ENCODE measurements at places on chromosomes 6 and 20.

GRCh38 chr6:109894181-109894580 lies 83.9 kb upstream of the GPR6 start:
- DNase-seq: no peak

GRCh38 chr6:41957117-41957516 lies 15.5 kb upstream of the CCND3 start:
- DNase-seq: no peak

- no peak for DNase-seq
Observed at GRCh38 chr6:27237089-27237803, 10.3 kb upstream of the PRSS16 start.

GRCh38 chr6:32882879-32883250 lies 28.9 kb downstream of the PSMB9 start:
- no peak for DNase-seq

- DNase-seq: no peak
Observed at GRCh38 chr20:36125097-36125496, 29.4 kb upstream of the EPB41L1 start.

DNA sequence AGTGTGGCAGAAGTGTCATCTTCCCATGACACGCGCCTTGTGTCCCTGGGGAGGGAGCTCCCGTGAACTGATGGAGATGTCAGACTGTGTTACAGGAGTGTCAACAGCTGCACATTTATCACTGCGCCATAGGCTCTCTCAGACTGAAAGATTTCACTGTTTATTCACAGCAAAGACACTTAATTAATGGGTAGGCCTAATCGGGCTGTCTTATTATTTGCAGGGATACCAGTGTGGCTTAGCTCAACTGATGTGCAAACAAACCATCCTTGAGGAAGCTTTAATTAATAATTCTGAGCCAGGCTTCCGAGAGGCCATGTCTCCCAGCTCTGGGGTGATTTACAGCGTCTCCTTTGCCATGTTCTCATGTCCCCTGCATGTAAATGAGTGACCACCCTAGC lies 771.0 kb downstream of the QKI start:
- no peak for DNase-seq

DNA sequence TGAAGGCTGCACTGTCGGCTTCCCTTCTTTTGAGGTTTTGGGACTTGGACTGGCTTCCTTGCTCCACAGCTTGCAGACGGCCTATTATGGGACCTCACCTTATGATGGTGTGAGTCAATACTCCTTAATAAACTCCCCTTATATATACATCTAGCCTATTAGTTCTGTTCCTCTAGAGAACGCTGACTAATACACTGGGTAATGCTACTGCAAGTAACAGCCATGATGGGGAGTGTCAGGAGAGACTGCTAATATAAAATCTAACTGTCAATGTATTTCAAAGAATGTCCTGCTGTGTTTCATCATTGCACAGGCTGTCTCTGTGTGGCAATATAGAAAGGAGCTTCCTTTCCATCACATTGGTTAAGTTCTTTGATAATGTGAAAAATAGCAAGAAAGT lies 57.7 kb upstream of the UST start:
- no peak for DNase-seq

DNA sequence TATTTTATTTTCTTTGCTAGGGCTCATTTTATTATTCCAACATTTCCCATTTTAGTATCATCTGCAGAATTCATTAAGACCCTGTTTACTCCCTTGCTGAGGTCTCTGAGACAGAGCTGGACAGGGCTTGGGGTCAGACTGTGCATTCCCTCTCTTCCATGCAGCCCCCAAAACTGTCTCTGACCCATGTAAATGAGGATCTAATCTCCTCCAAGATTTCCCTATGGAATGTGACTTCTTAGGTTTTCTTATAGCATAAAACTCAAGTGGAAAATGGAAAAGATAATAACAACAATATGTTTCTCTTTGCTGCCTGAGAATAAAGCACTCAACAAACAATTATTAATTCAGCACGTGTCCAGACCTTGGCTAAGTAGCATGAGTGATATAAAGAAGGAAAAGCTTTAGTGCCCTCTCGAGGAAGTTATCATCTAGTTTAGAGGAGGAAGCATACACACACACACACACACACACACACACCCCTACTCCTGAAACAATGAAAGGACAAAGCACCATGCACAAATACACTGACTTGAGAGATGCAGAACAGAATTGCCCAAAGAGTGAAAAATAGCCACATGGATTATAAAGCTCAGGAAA lies 815.5 kb downstream of the BCKDHB start:
- no peak for DNase-seq

DNA sequence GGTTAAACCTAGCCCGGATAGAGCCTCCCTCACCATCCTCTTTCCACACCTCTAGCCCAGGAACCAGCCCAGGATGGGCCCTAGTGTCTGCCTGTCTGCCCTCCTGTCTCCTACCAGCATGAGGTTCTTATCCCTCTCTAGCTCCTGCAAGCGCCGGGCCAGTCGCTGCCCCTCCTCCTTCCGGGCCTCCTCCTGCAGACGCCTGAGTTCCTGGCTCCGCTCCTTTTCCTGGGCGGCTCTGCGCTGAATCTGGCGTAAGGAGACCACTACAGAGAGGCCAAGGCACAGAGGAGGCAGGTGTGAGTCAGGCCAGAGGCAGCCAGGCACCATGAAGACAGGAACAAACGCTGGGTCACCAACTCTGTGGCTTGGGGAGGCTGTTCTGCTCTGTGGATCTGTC lies 4.3 kb upstream of the PSORS1C2 start:
- no peak for DNase-seq

GRCh38 chr20:21388566-21388965 lies 8.8 kb downstream of the NKX2-4 start:
- no peak for DNase-seq
